NCI-H2107 (cell line): ENCODE measurements at places on chromosomes 16 and 17.

GRCh38 chr17:59893676-59894100, 767 bp downstream of the RPS6KB1 start:
- no peak for DNase-seq

DNA sequence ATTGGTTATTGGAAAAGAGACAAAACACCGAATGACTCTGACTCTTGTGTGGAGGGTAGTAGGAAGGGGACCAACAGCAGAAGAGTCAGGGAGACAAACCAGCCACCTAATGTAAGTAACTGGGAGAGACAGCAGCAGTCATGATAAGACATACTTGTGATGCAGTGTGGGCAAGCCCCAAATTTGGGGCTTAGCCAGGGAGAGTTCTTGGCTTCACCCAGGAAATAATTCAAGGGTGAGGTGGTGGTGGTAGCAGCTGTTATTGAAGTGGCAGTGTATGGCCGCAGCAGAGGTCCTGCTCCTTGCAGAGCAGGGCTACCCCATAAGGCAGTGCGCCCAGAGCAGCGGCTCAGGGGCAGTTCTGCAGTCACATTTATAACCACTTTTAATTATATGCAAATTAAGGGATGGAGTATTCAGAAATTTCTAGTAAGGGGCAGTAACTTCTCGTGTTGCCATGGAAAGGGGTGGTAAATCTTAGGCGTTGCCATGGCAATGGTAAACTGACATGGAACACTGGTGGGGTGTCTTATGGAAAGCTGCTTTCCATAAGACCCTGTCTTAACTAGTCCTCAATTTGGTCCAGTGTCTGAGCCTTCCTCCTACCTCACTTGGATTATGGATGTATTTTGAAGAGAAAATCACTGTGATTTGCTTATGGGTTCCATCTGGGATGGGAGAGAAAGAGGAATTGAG, 317.1 kb downstream of the PHKB start:
- no peak for DNase-seq

- peak; percentile 57 for DNase-seq
Measured at GRCh38 chr16:52572656-52573055, 25.7 kb upstream of the TOX3 start.

DNA sequence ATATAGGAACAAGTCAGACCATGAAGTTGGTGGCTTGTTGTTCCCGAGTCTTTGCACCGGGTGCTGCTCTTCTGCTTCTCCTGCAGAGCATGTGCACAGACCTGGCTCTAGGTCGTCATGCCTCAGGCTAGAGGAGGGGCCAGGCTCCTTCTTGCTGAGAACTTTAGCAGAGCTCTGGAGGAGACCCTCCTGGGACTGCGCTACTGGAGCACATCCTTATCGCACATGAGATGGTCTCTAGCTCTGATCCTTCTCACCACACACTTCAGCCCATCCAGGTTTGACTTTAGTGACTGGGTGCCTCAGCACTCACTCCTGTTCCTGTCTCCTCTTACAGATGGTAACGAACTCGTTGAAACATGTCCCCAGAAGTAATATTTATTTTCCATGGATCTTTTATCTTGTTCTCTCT, 14.9 kb downstream of the FOXK2 start:
- no peak for DNase-seq

GRCh38 chr16:78606545-78606944, 507.1 kb downstream of the WWOX start:
- peak; percentile 48 for DNase-seq

DNA sequence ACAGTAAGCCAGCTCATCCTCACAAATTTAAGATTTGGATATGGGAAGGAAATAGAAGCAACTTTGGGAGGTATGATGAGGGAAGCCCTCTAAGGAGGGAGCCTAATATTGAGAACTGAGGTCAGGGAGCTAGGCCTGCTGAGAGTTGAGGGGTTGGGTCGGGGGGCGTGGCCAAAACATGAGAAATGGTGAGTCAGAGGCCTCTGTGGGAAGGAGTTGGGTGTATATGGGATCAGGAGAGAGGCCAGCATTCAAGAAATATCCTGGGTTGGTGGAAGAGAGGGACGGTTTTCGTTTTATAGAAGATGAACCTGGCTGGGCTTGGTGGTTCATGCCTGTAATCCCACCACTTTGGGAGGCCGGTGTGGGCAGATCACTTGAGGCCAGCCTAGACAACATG, 48.4 kb downstream of the CLEC16A start:
- no peak for DNase-seq
